ENCODE measurements at places on chromosomes 6 and 20.

- DNase-seq = no peak
Observed at GRCh38 chr6:161318456-161318855, 44.6 kb upstream of the AGPAT4 start.

DNA sequence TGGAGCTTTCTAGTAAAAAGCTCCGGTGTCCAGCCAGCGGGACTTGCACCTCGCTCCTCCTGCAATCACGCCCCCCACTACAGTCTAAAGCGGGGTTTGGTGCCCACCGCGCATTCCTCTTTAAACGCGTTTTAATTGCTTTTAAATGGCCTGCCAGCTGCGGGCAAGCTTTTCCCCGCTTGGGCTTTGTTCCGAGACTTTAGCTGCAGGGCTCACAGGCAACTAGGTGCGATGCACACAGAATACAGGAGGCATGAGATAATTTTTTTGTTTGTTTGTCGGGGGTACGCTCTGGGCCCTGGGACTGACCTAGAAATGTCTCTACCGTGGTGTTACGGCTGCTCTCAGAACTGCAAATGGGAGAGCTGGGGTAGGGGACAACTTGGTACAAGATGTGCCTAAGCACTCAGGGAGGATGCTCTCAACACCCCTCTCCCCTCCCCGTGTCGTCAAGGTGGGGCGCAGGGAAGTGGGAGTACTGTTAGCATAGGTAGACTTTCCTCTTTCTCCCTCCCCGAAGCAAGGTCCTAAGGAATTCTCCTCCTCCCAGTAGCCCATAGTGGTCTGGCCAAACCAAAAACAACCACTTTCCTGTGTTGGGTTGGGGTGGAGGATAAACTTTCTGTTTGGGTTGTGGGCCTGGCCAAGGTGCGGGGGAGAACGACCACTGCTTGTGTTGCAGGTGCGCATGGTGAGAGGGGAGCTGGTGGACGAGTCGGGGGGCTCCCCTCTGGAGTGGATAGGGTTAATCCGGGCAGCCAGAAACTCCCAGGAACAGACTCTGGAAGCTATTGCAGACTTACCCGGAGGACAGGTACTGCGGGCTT, 1.6 kb downstream of the PRDM13 start:
- DNase-seq = no peak

GRCh38 chr6:109816452-109817374, 125.6 kb downstream of the FIG4 start:
- no peak for DNase-seq

DNA sequence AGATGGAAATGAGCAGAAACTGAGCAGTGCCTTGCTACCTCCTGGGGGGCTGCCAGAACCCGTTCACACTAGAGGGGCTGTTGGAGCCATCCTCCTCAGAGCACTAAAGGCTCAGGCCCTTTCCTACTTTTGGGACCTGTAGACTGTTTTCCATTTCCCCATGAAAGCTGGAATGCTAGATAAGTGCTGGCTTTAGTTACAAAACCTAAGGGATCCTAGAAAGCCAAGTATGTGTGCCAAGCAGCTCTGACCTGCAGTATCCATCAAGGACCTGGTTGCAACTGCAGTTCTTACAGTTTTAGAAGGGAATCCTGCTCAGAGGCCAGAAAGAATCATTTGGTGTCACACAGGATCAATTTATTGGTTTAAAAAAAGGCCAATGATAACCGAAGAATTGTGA, 176.7 kb upstream of the COL21A1 start:
- no peak for DNase-seq

- no peak for DNase-seq
Observed at GRCh38 chr6:159681191-159681880, 11.7 kb downstream of the SOD2 start.
